Type B pancreatic cell (in vitro differentiated cells): ENCODE measurements at places on chromosomes 2 and 18.

- DNase-seq, result peak; percentile 16
These were observed 227.1 kb downstream of the MYCN start for GRCh38 chr2:16167451-16167861.

GRCh38 chr2:196601430-196602306 lies 37.8 kb upstream of the CCDC150 start:
- DNase-seq, result no peak

- no peak for DNase-seq
These were observed 167.2 kb downstream of the ANTXR1 start for GRCh38 chr2:69180227-69180626.

DNA sequence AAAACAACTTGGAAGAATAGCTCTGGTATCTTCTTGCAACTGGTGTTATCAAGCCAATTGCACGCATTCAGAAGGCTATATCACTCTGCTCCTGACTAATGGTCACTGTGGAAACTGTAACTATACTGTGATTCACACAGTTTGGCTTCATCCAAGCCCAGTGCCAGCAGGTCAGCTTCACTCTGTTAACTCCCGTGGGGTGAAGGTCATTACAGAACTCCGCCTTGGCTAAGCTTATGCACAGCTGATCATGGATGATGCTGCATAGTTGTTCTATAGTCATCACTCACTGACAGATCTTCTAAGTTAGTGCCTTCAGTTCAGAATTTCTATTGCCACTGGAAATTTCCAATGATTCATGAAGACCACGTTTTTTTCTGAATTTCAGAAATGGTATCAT lies 497.2 kb upstream of the NETO1 start:
- DNase-seq, result no peak

GRCh38 chr2:23659773-23660172 lies 267.1 kb downstream of the ATAD2B start:
- no peak for DNase-seq

DNA sequence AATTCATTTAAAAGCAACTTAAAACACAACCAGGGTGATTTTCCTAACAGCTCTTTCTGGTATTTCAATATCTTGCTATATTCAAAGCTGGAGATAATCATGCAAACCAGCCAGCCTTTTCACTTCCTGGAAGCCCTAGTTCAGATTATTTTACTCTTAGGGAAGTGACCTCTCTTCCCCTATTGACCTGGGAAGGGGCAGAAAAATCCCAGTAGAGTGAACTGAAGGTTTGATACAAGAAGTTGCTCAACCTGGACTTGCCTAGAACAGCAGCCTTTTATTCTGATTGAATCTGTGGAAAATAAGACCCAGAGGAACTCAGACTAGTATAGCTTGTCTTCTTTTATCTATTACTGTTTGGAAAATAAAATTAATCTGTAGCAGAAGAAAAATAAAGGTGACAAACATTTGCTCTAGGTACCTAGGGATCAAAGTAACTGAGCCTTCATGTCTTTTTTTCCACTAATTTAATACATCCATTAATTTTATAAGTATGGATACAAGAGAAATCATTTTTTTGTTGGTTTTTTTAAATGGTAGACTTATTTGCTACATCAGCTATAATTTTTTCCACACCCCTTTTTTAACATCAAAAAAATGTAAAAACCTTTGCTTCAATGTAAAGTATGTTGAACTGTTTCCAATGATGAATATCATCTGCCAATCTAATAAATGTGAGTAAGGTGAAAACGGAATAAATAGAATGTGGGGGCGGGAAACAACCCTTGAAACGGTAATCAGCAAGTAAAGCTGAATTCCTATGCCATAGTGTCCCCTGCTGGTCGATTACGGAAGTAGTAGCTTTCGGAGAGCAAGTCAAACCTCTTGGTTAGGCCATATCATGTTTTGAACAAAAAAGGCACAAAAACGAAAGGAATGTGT lies 629.9 kb downstream of the NRXN1 start:
- peak; percentile 68 for DNase-seq

- no peak for DNase-seq
These were observed 678.4 kb downstream of the ERBB4 start for GRCh38 chr2:211860224-211860623.

- no peak for DNase-seq
These were observed 28.8 kb downstream of the STEAP3 start for GRCh38 chr2:119252186-119253113.

GRCh38 chr2:206820807-206821206 lies 55.4 kb downstream of the FASTKD2 start:
- no peak for DNase-seq

- DNase-seq, result no peak
These were observed 467.7 kb downstream of the EPHA4 start for GRCh38 chr2:221104361-221104811.

GRCh38 chr2:84460670-84461069 lies 1.6 kb upstream of the SUCLG1 start:
- DNase-seq, result no peak

DNA sequence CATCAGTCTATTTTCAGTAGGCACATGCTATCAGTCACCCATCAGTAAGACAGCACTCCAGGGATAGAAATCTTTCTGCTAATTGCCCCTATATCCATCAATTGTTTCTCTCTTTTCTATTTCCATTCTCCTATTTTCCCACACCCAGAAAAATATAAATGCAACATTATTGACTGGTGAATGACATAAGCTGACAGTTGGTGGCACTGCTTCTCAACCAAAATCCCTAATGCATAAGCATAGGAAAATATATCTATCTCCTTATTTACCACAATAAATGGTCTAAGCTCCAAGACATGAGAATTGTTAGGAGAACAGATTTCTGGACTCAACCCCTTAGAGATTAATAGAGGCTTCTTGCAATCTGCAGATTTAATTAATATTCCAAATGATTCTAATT lies 64.0 kb upstream of the REG3A start:
- DNase-seq, result no peak

GRCh38 chr2:24493713-24494112 lies 2.7 kb downstream of the NCOA1 start:
- no peak for DNase-seq

- DNase-seq, result no peak
These were observed 108.4 kb downstream of the COL6A3 start for GRCh38 chr2:237305579-237305978.

GRCh38 chr2:7324706-7325105 lies 407.5 kb downstream of the RNF144A start:
- no peak for DNase-seq

GRCh38 chr2:173590276-173590861 lies 235.7 kb downstream of the CDCA7 start:
- no peak for DNase-seq

DNA sequence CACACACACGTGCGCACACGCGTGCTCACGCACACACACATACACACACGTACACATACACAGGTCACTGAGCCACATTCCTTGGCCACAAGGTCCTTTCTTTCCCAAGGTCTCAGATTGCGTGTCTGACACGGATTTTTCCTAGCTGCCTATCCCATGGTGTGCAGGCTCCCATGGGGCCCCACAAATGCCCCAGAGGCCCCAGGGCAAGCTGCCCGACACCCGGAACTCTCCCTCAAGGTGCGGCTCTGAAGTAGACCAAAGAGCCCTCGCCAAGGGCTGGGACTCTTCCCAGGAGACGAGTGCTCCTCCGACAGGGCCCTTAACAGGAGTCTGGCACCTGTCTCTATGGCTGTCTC lies 46.7 kb downstream of the SDC1 start:
- DNase-seq, result no peak

DNA sequence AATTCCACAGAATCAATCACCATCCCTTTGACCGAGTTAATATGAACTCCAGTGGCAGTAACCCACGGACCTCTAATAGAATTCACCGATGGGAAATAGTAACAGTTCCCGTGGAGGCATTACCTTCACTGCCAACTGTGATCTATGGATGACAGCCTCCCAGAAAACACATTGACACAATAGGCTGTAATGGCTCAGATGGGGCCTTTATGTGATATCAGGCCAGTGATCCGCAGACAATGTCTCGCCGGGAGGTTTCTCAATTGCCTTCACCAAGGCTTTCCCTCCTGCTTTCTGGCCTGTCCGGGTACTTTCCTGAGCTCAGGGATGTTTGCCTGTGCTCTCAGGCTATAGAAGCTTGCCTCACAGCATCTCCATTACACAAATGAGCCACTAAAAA lies 34.4 kb upstream of the KLF7 start:
- DNase-seq, result no peak

GRCh38 chr2:70851704-70852103 lies 16.1 kb upstream of the CD207 start:
- no peak for DNase-seq

- no peak for DNase-seq
These were observed 72.1 kb downstream of the COL6A3 start for GRCh38 chr2:237341872-237342271.

- DNase-seq, result no peak
These were observed 224.1 kb downstream of the SETBP1 start for GRCh38 chr18:44904768-44905167.

- DNase-seq, result no peak
These were observed 376.9 kb downstream of the RND3 start for GRCh38 chr2:150110548-150110947.

GRCh38 chr18:50218432-50219197 lies 23.7 kb upstream of the MYO5B start:
- DNase-seq, result no peak

DNA sequence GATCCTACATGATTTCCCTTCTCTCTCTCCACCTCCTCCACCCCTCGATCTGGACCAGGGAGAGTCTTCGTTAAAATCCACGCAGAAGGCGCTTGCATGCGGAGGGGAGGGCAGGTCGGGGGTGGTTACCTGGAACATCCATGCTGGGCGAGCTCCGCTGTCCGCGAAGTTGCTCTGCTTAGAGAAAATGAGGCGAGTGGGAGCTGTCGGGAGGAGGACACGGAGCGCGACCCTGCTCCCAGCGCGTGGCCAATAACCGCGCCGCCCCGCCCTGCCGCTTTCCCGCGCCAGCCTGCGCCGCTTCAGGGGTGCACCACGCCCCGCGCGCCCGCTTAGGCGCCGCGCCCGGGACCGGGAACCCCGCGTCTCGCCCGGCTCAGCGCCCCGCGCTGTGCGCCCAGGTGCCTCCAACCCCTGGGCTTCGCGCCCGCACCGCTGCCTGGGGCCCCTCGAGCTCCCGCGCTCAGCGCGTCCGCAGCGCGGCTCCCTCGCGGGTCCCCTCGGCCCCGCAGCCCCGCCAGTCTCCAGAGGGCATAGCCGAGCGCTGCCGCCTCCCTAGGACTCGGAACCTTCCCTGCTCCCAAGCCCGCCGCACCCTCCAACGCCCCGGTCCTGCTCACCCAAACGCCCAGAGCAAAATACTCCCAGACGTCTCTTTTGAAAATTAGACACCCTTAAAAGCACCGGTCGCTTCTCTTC lies 636 bp downstream of the CBLN2 start:
- no peak for DNase-seq

GRCh38 chr2:147980940-147981528 lies 39.5 kb downstream of the ORC4 start:
- no peak for DNase-seq

DNA sequence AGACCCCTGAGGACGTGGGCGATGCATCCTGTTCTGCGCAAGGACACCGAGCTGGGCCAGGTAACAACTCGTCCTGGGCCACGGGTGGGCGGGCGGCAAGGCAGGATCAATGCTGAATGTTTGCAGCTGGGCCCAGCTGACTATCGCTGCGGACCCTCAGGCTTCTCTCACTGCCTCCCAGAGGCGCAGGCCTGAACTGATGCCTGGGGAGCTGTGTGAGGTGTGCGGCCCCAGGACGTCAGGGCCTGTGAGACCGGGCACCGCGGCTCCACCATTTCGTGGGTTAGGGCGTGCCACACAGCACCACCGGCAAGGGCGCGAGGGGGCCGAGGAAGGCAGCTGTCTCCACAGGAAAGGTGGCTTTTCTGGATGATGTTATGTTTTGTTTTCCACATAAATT lies 307.4 kb downstream of the NDUFA10 start:
- peak; percentile 62 for DNase-seq

DNA sequence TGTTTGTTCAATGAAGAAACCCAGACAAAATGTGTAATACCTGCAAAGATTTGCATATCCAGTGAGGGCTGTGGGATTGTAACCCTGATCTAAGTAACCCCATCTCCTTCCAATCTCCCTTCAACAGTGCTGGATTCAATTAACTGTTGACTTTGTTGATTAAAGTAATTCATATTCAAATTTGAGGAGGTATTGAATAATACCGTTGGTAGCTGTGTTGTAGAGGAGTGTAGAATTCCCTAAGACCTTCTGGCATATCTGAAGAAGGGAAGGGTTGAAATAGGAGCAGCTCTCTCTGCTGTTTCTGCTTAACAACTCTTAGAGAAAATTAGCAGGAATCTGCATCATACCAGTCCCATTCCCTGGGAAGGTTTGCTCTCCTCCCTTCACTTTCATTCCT lies 28.2 kb downstream of the MAIP1 start:
- no peak for DNase-seq

- no peak for DNase-seq
These were observed 5.7 kb downstream of the IL1B start for GRCh38 chr2:112830682-112831512.

DNA sequence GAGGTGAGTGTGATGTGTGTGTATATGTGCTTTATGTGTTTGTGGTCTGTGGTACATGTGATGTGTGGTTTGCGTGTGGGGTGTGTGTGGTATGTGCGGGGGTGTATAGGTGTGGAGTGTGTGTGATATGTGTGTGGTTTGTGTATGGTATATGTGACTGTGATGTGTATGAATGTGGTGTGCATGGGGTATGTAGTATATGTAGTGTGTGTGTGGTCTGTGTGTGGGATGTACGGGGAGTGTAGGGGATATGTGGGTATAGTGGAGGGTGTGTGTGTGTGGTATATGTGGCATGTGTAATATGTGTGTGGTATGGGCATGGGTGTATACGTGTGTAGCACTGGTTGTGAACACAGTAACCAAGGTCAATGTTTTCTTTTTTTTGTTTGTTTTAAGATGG lies 87.4 kb downstream of the ZNF385B start:
- no peak for DNase-seq

- DNase-seq, result peak; percentile 40
These were observed 59.1 kb upstream of the NFATC1 start for GRCh38 chr18:79336556-79337142.

GRCh38 chr2:68420254-68420910 lies 46.7 kb downstream of the FBXO48 start:
- DNase-seq, result no peak

DNA sequence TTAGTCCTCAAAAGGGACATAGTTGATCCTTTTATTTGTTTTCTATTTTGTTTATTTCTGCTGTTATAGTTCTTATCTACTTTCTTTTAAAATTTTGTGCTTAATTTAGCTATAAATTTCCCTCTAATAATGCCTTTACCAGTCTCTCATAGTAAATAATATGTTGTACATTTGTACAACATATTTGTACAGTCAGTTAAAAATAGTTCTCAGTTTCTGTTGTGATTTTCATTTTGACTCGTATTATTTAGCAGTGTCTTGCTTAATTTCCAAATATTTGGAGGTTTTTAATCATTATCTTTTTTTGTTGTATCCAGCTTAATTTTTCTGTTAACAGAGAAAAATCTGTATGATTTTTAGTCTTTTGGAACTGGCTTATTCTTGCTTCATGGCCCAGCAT lies 443.6 kb upstream of the TRIB2 start:
- DNase-seq, result no peak

DNA sequence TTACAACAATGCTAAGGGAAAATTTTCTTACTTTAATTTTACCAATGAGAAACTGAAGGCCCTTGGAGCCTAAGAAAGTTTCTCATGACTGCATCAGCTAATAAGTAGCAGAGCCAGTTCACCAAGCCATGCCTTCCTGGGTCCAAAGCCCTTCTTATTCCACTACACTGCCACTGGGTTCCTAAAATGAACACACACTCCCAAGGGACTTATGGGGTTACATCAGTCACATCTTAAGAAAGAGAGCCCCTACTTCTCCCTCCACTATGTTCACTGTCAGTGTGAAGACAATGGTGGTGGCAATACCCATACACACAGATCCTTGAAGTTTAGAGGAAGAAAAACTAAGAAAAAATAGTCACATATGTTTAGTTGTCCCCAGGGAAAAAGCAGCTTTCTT lies 20.6 kb downstream of the MBD2 start:
- no peak for DNase-seq
